ENCODE measurements at places on chromosomes 1 and 21. TPM values are rescaled to one million over a fixed set of nuclear protein-coding genes. Genes with fewer than 3 reads are reported as not detected.

GRCh38 chr1:90709535-90709934 is 7.6 kb downstream of the BARHL2 start:
- no peak for DNase-seq

DNA sequence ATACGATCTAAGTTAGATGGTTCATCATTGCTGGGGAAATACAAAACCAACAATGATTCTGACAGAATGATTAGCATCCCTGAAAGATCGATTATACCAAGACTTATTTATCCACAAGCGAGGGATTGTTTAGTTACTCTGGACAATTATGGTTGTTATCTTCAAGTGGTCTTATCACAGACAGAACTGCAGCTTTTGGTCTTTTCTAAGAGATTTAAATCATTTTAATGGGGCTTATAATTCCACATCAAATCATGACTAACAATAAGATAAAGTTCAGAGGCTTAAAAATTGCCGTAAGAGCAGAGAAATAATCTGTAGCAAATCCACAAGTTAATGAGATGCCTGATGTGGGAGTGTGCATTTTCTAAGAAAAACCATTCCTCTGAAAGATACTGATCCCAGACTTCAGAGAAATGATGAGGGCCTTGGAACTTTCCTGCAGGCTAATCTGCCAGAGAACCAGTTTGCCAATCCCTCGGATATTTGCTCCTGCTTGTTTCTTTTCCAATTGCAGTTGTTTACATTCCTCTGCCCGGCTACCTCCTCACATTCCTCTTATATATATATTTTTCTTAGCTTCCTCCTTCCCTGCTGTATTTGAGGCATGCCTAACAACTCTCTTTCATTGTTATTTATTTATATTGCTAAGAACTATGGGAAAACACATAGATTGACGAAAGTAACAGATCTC is 134.8 kb downstream of the BACH1 start:
- no peak for DNase-seq

DNA sequence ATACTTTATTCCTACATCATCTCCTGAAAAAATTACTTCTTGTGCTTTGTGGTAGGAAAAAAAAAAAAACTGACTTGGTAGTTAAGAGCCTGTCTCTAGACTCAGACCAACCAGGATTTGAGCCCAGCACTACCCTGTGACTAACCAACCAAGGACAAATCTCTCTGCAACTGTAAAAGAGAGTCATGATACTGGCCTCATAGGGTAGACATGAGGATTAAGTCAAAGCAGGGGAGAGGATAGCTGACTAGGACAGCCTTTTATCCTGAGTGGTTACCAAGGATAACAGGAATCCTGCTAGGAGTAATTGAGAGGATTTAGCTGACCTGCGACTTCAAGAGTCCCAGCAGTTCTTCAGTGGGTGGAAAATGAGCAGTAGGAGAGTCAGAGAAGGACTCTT is 112.8 kb downstream of the C1orf21 start:
- DNase-seq = no peak

DNA sequence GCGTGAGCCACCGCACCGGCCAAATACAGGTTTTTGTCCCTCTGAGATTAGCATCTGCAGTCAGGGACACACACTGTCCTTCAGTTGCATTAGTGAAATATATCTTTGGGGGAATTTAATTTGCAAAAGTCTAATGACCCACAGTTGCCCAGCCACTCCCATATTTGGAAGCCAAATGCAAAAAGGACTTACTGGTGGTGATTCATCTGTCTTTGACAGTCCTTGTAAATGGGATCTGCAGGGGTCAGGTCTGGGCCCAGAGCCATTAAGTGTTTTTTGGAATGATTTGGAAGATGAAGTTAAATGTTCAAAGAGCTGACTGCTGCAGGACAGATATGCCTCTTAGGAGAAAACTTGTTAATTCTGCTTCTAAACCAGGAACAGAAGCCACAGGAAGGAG is 44.6 kb upstream of the DNASE2B start:
- no peak for DNase-seq

- DNase-seq = no peak
These were observed 137.5 kb upstream of the TMEM51 start for GRCh38 chr1:15016001-15016400.

GRCh38 chr1:112893288-112894009 is 62.5 kb downstream of the SLC16A1 start:
- DNase-seq = no peak

DNA sequence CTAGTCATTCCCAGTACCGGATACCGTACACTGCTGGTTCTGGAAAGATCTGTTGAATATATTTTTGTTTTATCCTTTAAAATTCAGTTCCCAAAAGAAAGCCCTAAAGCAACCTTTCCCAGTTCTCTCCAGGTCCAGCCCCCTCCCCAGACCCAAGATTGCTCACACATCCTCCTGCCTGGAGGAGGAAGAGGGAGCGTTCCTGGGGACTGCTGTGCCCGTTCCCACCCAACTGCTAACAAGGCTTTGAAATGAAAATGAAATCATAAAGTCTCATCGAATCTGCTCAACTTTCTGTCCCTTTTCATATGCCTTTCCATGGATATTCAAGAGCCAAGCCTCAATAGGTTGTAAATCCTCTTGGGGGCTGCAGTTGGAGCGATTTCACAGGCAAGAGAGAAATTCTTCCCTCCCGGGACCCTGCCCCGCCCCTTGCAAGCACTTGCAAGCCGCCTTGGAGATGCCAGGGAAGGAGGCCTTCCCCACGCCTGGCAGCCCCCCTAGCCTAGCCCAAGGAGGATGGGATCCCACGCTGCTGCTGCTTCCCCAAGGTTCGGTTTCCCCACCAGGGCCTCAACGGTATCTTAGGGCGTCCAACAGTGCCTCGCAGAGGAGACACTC is 113.2 kb upstream of the CACHD1 start:
- DNase-seq = no peak

DNA sequence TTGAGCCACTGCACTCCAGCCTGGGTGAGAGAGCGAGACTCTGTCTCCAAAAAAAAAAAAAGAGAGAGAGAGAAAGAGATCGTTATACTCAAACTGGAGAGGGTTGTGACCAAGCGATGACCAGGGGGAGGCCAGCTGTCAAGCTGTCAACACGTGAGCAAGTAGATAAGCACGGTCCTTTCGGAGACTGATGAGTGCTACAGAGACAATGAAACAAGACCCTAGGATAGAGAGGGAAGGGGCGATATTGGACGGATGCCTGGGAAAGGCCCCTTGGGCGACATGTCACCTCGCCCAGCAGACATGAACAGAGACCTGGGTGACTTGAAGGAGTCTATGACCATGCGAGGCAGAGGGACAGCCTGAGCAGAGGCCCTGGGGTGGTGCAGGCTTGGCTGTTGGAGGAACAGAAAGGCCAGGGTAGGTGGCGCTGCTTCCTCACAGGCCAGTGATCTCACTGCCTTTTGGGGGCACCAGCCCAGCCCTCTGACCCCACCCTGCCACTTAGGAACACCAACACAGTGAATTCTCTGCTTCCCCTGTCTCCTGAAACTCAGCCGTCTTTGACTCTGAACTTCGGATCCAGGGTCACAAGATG is 100.8 kb upstream of the IFFO2 start:
- DNase-seq = no peak

DNA sequence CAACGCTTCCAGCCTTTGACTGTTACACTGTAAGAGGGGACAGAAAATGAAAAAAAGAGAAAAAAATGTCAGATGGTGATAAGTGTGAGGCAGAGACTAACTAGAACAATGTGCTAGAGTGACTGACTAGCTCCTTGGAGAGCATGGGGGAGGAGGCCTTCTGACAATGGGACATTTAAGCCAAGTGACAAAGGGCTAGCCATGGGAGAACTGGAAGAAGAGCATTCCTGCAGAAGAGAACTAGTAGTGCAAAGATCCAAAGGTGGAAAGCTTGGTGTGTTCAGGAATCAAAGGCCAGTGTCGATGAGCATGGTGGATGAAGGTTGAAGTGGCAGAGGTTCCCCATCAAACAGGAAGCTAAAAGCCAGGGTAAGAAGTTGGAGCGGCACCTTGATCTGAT is 25.8 kb downstream of the STYXL2 start:
- DNase-seq = no peak

- no peak for DNase-seq
These were observed 2.3 kb upstream of the NRAS start for GRCh38 chr1:114718661-114719423.

- DNase-seq = no peak
These were observed 2.7 kb downstream of the INTS3 start for GRCh38 chr1:153730468-153730988.

- peak; percentile 14 for DNase-seq
These were observed at the start of gene VCAM1 for GRCh38 chr1:100719490-100719889. Gene VCAM1, plus strand, starts transcription at chr1:100719742. Its CDS starts 119 bp downstream, at chr1:100719861.

DNA sequence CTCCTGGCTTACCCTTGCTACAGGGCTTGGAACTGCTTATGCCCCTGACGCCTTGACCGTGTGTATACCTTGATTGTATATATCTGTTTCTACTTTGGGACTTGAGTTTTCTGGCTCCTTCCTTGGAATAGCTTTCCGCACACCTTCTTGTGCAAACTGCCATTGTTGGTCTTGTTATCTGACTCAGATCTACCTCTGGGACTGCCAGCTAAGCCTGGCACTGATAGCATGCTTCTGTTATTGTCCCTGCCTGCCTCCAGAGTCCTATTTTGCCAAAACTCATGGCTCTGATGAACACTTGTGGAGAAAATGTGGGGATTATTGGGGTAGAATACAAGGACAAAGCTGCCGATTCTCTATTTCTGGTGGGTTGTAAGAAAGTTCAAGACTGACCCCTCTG is 15.4 kb downstream of the FMOD start:
- DNase-seq = no peak

GRCh38 chr1:94654459-94654858 is 112.9 kb upstream of the F3 start:
- DNase-seq = no peak

DNA sequence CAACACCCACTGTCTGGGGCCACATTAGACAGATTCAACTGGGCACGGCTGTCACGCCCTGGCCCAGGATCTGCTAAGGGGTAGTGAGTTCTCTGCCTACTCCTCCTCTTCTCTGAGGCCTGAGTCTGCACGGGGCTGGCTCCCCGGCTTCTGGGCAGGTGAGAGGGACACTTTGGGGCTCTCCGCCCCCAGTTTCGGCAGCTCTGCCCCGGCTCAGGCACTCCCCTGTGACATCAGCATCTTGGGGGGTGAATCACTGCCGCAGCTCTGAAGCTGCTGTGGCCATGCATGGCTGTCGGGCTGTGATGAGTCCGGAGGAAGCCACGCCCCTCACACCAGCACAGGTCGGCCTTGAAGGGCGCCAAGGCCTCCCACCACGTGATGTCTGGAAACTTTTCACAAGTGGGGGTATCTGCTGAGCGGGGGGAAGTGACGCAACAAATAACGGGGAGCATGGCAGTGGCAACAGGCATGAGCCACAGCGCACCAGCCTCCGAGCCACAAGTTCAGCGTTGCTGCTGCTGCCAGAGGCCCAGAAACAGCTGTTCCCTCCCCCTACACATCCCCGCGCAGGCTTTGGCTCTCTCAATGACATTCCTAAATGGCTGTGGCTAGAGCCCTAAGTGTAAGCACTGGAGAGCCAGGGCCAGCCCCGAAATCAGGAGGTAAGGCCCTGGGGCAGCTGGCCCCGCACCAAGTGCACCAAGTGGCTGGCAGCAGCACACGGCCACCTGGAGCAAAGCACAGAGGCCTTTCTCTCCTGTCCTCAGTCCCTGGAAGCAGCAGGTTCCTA is 26.3 kb downstream of the ZBTB17 start:
- DNase-seq = peak; percentile 90

- DNase-seq = no peak
These were observed 78.9 kb downstream of the RAP1GAP start for GRCh38 chr1:21590126-21590880.

DNA sequence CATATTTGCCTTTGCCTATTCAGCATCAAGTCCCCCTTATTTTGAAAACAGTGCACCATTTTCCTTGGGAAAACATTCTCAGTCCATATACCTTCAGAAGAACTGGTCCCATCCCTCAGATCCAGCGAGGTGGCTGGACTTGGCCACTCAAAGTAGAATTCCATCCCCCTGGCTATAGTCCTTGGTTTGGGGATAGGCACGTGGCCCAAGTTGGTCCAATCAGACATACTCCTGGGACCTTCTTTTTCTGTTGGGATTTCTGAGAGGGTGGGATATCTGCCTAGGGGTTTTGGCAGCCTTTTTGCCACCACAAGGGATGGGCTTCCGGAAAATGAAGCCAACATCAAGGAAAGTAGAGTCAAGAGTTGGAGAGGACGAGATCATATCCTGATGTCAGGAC is 10.7 kb upstream of the MATN1 start:
- no peak for DNase-seq

- peak; percentile 97 for DNase-seq
These were observed 41.6 kb upstream of the SEC16B start for GRCh38 chr1:178011465-178011828.

DNA sequence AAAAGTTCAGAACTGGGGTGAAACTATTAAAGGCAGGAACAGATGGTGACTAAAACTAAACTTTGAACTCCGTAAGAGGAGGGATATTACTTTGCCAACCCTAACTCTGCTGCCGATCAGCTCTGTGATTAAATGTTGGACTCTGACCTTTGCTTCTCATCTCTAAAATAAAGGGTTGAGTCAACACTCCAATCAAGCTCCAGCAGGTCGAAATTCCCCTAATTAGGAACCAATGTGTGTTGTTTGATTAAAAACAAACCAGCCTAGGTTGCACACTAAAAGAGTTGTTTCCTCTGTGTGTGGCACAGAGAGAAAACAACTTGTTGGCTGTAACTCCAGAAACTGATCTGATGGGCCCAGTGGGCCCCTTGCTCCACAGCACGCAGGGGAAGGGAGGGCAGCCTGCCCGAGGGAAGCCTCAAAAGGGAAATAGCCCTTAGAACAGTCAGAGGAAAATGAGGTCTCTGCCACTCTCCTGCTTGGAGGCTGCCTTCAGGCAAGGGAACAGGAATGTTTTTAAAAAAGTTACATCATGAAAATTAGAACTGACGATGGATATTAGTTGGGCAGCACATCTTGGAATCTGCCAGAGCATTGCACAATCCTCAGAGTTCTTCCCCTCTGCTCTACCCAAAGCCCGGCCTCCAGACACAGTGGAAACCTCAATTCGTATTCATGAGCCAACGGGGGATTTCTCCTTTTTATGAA is 69.3 kb downstream of the KCTD3 start:
- DNase-seq = no peak

DNA sequence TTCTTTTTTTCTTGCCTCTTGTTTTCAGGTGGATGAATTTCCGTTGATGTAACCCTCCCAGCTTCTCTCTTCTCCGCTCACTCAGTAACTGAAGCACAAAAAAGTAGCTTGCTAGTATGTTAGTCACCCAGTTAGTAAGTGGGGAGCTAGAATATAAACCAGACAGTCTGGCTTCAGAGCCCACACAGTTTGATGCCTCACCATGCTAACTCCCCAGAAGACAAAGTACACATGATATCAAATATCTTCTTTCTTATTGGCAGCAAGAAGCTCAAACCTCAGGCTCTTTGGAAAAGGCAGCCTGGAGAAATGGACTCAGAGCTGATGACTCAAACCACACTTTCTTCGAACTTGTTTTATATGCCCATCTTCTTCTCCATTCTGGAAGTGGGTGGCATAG is 187.5 kb upstream of the PLXNA2 start:
- DNase-seq = no peak

GRCh38 chr21:38436341-38436740 is 61.9 kb downstream of the ERG start:
- DNase-seq = no peak

Gene PRRX1
- 0.65 TPM for total RNA-seq

Gene IGSF3
- total RNA-seq = 12.4 TPM

Gene KRTAP13-4
- not detected for total RNA-seq

Gene CDC20
- total RNA-seq = 27.5 TPM

Gene HMCN1
- total RNA-seq = 13.3 TPM

Gene LENEP
- total RNA-seq = 0.40 TPM

Gene CHD5
- total RNA-seq = under 0.01 TPM

Gene AQP10
- total RNA-seq = not detected

Gene PADI1
- total RNA-seq = not detected

Gene USP25
- 44.7 TPM for total RNA-seq

Gene IVL
- not detected for total RNA-seq

Gene FCRL3
- not detected for total RNA-seq

Gene ELF3
- total RNA-seq = not detected

Gene LAMB3
- 0.20 TPM for total RNA-seq

All from lung microvascular endothelial cell (primary cell).